ENCODE measurements at places on chromosomes 2 and 18.

DNA sequence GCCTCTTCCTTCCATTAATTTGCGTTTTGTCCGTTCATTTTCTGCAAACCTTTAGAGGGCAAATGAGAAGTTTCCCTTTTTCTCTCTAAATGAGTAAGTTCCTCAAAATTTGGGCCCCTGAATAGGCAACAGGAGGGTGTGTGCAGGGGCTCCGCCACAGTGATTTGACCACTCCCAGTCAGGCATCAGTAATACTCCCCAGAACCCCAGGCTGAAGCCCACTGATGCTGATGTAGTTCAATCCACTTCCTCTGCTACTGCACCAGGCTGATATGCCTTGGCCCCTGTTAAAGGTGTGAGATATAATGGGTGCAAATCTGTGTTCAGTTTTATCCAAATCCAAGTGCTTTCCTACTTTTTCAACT, 1150.0 kb downstream of the RPIA start:
- DNase-seq: no peak

DNA sequence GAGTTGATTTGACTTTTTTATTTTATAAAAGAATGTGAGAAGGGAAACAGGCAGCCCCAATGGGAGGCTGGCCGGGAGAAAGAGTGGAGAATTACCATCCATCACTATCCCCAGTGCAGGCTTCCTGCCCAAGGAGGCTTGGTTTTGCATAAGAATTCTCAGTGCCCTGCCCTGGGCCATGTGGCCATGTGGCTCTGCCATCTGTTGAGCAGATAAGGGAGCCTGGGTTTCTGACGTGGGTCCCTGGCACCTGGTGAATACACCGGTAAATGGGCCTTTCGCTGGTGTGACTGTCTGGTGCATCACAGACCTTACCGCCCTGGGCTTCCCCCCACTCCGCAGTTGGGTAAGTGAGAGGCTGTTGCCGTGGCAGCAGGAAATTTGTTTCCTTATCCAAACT, 54.5 kb upstream of the TMEM163 start:
- DNase-seq: no peak

GRCh38 chr2:43604674-43605073, 8.8 kb upstream of the THADA start:
- peak; percentile 24 for DNase-seq

DNA sequence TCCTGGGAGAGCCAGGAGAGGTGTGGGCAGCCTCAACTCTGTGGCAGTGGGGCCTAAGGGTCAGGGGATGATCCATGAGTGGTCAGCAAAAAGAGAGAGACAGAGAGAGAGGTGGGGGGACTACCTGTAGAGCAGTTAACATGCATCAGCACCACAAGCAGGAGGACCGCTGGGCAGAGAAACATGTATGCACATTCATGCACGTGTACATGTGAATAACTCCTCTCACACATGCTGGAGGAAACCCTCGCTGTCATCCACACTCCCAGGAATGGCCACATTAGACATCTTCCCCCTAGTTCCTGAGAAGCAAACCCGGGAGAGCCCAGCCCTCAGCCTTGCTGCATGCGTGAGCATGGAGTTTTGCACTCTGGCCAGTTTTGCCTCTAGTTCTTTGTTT, 166.1 kb downstream of the SMAD7 start:
- DNase-seq: peak; percentile 39

- DNase-seq: no peak
Observed at GRCh38 chr2:73250872-73251846, 17.1 kb downstream of the CCT7 start.

DNA sequence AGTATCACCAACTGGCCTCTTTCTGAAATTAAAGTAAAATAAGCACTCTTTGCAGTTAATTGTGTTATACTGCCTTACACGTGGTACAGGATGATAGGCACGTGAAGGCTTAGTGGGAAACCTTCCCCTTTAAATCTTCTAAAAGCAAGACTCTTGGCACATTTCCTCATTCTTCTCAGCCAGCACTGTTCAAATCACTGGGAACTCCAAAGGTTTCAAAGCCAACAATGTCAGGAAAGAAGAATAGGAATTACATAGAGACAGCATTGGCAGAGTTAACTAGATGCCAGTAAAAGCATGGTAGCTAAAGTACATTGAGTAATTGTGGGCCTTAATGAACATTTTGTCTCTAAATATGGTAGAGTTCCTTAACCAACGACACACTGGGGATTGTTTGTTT, 96.4 kb downstream of the DTNA start:
- DNase-seq: no peak

- DNase-seq: peak; percentile 22
Observed at GRCh38 chr18:42028247-42028832, 73.3 kb downstream of the PIK3C3 start.

DNA sequence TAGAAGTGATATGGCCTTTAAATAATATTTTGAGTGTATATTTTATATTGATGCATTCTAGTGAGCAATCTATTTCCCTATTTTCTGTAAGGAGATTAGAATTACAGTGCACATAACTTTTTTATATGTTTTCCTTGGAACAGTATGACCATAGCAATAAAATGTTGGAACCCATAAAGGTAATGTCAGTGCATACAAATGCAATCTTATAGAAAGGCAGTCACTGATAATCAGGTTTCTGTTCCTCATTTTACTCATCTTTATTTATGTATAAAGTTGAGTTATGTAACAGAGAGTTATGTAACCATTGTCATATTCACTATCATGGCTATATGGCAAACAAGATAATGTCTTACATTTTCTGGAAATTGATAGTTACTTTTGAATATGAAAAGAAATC, 179.9 kb upstream of the NETO1 start:
- DNase-seq: no peak

DNA sequence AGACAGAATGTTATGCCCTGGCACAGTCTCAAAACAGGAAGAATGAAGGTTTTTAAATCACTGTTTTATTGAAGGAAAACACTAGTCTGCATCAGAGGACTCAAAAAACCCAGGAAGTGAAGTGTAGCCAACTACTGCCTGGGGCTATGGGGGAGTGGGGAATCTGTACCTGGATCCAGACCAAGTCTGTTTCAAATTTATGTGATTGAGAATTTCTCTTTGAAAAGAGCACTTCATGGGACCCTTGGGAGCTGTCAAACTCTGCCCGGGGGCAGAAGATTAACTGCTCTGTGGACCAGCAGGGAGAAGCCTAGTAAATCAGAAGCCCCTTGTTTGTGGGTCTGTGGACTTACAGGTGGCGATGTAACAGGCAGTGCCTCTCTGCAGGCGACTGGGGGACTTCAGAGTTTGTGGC, 45.3 kb upstream of the TANC1 start:
- no peak for DNase-seq

DNA sequence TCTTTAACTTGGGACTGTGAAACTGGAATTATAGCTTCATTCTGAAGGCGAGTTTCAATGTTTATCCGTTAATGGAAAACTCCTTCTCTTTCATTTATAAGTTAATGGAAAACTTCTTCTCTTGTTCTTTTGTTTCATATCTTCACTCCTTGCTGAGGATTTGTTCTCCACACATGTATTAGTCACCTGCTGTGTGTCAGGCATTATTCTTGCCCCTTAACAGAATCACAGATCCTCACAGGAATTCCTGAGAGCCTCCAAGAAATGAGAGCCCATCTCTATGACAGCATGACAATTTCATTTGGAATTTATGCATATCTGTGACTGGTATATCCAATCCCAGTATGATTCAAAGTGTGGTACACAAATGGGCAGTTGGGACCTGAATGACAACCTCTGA, 545.8 kb downstream of the BCL11A start:
- no peak for DNase-seq

DNA sequence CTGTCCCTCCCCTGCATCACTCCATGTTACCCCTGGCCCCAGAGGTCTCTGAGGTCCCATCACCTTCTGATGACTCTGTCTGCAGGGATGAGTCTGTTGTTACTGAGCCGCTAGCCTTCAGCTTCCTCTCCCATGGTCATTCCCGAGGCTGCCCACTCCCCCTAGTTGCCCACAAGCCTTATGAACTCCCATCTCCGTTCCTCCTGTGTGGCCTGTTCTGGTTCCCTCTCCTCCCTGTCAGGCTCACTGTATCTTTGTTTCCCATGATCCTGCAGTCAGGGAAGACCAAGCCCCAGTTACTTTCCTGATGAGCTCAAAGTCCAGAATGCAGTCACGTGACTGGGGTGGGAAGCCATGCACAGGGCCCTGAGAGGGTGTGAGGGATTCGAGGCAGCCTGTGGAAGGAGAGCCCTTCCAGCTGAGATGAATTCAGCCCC, 39.5 kb downstream of the INPP4A start:
- DNase-seq: no peak

DNA sequence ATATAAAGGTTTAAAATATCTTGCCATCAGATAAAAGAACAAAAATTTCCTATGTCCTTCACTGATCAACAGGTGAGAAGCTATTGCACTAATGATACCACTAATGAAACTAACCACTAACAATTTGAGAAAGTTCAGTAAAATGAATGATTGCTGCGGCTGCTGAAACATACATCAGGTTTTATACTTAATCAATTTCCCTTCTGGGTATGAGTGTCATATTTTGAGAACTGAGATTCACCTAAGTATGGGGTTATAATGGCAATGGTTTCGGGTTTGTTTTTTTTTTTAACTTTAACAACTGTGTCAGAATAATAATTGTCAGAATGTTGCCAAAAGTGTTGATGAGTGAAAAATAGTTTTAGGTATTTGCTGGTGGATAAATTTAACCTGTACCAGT, 151.3 kb upstream of the SLC39A10 start:
- DNase-seq: no peak
